Activated effector memory CD4-positive, alpha-beta T cell treated with anti-CD3 and anti-CD28 coated beads, Interleukin-2, amount 50 U/mL, for 16 hours (primary cell): ENCODE measurements at places on chromosomes 3 and 15.

GRCh38 chr3:69941439-69942176, 57.9 kb upstream of the SAMMSON start:
- DNase-seq: no peak

GRCh38 chr3:41125258-41125657, 74.0 kb upstream of the CTNNB1 start:
- no peak for DNase-seq

DNA sequence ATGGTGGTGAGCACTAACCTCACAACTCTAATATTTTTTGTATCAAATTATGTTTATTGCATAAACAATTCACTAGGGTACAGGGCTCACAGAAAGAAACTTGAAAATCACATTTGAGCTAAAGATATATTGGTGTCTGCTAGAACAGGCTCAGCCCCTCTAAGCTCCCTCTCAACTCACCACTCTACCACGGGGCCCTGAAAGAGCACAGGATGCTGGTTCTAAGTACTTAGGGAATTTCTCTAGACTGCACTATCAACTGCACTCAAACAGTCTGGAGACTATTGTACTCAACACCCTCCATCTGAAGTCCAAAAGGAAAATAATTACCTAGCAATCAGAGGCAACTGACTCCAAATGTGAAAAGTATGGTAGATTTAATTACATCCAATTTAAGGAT, 98.7 kb upstream of the STRIT1 start:
- DNase-seq: no peak

- no peak for DNase-seq
Observed at GRCh38 chr15:100468285-100468684, 60.5 kb downstream of the CERS3 start.

- no peak for DNase-seq
Observed at GRCh38 chr3:64184621-64185020, 40.6 kb downstream of the PRICKLE2 start.

DNA sequence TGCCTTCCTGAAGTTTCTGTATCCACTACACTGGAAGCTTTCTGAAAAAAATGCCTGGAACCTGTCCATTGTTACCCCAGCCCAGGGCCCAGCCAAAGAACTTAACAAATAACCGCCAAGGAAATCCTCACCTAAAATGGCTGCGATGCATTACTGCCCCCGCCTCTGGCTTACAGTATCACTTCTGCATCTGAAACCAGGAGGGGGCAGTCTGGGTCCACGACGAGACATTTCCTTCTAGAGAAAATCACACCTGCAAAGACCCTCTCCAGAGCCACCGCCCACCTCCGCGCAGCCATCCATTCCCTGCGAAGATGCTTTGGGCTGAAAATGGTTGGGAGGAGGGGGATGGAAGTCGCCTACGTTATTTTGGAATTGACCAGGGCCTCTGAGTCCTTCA, 22.4 kb upstream of the CELF6 start:
- peak; percentile 68 for DNase-seq

- no peak for DNase-seq
Observed at GRCh38 chr15:52154896-52155865, 36.0 kb downstream of the GNB5 start.

- no peak for DNase-seq
Observed at GRCh38 chr3:64355401-64355807, 130.1 kb upstream of the PRICKLE2 start.
